ENCODE measurements at places on chromosomes 4 and X.

- no peak for DNase-seq
These were observed 52.2 kb downstream of the IL1RAPL1 start for GRCh38 chrX:28639451-28639850.

DNA sequence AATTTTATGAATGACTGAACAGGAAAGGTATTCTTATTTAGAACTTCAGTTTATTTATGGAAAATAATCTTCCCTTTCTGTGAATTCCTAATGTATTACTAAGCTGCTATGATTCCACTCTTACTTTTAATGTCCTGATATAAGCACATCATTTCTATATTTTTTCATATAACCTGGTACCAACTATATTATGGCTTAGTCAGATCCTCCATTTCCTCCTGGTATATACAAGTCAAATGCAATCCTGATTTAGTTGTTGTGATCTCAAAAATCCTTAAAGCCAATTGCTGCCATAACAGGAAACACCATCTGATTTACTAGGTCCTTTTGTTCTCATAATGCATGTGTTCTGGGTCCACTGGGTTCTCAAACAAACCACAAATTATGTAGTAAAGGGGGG, 26.8 kb downstream of the TRMT2B start:
- peak; percentile 10 for DNase-seq

- DNase-seq: no peak
These were observed 8.4 kb upstream of the RXFP1 start for GRCh38 chr4:158513256-158513655.

GRCh38 chr4:150425161-150425560, 156.8 kb upstream of the MAB21L2 start:
- no peak for DNase-seq

DNA sequence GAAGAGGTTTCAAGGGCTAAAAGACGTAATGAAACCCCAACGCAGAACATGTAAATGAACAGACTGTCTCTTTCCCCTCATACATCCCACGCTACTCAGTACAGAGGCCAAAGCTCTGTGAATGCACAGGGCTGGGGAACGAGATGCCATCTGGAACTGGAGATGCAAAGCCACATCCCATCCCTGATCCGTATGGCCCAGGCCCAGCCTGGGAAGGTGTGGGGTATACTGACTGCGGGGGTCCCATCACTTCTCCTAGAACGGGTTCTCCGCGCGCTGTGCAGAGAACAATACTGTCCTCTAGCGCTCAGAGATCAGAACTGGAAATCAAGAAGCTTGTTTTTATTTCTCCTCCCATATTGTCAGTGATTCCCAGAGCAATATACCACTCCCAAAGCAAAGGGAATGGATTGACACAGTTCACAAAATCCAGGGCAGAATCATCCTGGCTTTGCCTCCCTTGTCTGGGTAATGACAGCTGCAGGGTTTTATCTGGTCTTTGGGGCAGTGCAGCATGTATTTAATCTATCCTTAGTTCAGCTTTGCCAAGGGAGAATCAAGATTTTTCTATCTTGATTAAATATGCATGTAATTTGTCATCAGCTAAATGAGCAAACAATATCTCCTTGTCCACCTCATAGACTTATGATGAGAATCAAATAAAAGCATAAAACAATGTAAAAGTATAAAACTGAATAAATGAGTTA, 47.3 kb upstream of the TLR3 start:
- DNase-seq: peak; percentile 58

GRCh38 chr4:2891294-2891693, 47.6 kb downstream of the ADD1 start:
- peak; percentile 39 for DNase-seq

DNA sequence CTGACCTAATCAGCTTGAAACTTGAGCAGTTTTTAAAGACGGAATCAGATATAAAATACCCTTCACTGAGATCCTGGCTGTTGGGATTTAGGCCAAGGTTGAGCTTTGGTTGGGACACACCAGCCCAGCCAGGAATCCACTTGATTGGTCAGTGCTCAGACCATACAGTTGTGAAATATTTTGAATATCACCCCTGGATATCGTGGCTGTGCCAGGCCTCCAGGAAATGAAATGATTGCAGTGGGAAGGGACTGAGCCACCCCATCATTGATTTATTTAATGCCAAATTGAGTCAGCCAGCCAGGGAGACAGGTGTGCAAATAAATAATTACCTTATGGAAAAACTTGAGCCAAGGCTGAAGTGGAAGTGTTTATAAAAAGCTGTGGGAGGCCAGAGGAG, 128.4 kb upstream of the SCML1 start:
- DNase-seq: no peak

- DNase-seq: no peak
These were observed 26.4 kb downstream of the NKX1-1 start for GRCh38 chr4:1379801-1380331.

GRCh38 chrX:111823128-111823527, 52.9 kb upstream of the TRPC5OS start:
- DNase-seq: peak; percentile 46

GRCh38 chr4:163161536-163162205, 5.0 kb downstream of the NAF1 start:
- peak; percentile 61 for DNase-seq

- no peak for DNase-seq
These were observed 12.8 kb upstream of the IQSEC2 start for GRCh38 chrX:53294024-53294648.

DNA sequence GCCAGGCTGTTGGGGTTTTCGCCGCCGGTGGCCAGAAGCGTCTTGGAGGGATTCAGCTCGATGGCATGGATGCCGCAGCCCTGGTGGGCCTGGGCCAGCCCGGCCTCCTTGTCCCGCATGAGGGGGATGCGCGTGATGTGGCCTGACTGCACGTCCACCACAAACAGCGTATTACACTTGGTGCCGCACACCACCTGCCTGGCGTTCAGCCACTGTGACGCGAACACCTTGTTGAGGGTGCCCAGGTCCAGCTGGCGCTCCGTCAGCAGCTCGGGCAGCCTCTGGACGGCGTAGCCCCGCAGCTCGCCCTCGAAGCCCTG, 728 bp downstream of the DCAF12L2 start:
- DNase-seq: no peak

- no peak for DNase-seq
These were observed 1.7 kb upstream of the NXT2 start for GRCh38 chrX:109534933-109535332.

GRCh38 chr4:119017636-119018035, 118.0 kb upstream of the MYOZ2 start:
- DNase-seq: no peak

- DNase-seq: no peak
These were observed 49.4 kb downstream of the SERTM2 start for GRCh38 chrX:111560801-111561200.

DNA sequence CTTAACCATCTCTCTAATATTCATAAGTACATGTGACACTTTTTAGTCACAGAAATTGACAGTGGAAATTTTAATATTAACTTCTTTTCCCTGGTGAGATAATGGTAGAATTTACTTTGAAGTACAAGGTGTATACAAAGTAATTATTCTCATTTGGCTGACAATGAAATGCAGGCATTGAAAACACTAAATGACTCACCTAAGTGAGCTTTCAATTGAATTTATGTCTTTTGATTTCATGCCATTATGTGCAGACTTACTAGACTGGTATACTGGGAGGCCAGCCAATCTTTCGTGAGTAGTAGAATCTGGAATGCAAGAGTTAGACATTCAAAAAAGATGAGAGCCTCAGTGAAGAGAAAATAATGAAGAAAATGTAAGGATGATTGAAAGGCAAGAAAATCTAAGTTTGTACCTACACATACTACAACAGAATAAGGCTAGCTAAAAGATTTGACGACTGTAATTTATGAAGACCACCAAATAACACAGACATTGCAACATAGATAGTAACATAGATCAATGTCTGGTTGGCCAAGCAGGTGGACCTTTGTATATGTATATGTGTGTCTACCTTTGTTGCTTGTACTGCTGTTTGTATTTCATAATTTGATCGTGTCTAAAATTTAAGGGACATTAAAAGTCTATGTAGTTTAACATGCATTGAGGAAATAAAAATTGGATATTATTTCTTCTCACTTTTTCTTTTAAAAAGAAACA, 459.7 kb downstream of the IL15 start:
- DNase-seq: peak; percentile 96

DNA sequence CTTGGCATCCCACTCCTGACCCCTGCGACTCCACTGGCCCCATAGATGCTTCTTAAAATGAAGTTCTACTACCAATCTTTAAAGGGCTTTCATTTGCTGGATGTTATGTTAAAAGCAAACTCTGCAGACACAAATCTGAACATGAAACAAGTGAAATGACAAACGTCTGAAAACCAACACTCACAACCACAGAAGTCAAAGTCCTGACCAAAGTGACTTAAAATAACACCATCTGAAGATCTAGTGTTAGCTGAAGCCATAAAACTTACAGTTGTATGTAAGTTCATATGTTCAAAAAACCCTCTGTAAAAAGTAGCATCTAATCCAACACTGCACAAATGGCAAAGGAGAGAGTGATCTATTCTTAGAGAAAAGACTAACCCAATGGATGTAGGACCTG, 178.7 kb downstream of the SH3KBP1 start:
- no peak for DNase-seq

DNA sequence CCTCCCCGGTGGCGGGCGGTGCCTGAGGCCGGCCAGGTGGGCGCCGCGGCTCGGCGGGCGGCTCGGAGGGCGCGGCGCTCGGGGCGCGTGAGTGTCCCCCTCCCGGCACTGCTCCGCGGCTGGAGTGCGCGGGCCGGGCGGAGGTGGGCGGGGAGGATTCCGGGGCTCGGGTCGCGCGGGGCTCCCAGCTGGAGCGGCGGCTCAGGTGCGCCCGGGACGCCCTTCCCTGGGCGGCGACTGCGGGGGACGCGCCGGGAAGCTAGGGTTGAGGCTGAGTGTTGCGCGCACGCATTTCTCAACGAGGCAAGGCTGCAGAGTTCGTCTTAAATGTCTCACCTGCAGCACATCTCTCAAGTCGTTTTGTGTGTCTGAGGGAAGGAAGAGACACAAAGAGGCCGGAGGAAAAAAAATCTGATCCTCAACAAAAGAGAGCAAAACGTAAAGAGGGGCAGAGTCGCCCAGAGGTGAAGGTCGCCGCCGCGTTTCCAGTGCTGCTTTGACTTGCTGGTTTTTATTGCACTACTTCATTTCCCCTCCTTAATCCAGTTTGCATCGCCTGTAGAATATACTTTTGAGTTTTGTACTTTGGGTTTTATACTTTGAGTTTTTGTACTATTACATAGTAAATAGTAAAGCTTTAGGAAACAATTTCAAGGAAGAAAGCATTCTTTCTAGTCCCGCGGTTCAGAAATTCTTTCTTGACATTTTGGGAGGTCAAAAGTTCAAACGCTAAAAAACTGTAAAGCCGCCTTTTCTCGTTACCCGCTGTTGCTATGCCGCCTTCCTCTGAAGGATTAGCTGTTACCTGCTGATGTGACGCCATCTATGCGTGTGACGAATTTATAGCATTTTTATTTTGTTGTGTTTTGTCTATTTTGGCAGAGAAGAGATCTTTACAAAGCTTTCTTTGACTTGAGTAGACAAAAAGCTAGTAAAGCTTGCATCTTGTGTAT, 106.5 kb upstream of the STOX2 start:
- no peak for DNase-seq

DNA sequence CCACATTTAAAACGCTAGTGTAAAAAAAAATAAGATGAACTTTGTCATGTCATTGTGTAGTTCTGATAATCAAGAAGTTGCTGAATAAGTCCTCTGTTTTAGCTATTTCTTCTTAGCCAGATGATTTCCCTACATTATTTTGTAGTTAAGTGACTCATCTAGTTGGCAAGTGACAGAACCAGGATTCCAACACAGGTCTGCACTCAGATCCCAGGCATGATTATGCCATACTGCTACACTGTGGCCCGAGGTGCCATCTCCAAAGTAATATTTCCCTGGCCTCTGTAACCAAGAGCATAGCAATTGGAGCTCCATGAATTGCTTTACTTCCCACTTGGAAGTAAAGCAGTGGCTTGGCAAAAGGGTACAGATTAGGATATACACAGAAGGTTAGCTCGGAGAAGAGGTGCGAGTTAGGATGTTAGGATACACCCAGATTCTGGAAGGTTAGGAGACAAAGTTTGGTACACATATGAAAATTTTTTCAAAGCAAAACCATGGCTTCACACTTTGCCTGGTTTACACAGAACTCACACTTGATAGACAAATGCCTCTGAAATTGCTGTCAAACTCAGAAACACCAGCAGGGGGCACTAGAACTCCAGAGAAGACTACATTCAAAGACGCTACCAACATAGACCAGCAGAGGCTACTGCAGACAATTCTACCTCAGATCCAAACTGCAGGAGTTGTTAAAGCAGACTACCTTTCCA, 41.4 kb downstream of the SRPX2 start:
- DNase-seq: peak; percentile 69

GRCh38 chr4:101813604-101814003, 23.1 kb downstream of the BANK1 start:
- no peak for DNase-seq

DNA sequence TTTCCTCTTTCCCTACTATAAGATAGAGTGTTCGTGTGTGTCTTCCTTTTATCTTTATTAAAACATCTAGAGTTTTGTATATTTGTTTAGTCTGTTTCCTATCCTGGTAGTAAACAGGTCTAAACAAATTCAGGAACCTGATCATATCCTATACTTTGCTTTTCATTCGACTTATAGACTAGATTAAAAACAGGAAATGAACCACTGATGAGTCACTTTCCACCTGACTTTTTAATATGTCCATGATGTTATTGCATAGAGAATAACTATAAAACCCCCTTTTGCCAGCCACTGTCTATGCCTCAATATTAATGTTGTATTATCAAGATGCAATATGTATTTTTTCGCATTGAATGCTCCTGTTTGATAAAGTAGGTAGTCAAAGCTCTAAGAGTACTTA, 1794.0 kb downstream of the STIM2 start:
- no peak for DNase-seq

GRCh38 chr4:161604516-161605300, 559.1 kb downstream of the FSTL5 start:
- DNase-seq: no peak

GRCh38 chr4:173169178-173169427, 492 bp downstream of the GALNT7 start:
- DNase-seq: no peak

GRCh38 chrX:121876305-121876704, 828.9 kb downstream of the GLUD2 start:
- DNase-seq: peak; percentile 83

GRCh38 chrX:39504850-39505259, 592.9 kb downstream of the BCOR start:
- DNase-seq: peak; percentile 75

DNA sequence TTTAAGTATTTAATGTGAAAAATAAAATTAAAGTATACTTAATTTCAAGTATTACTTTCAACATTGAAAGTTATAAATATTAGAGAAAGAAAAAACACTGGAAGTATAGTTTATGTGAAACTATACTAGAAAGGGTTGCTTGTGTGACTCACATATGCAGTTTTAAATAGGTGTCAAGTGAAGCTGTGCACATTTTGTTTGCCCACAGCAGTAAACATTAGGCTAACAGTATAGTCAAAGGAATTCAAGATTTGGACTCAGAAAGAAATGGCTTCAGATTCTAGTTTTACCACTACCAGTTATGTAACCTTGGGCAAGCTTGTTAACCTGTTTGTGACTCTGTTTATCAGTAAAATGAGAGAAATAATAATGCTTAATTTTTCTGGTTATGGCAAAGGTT, 148.2 kb downstream of the FAM47B start:
- DNase-seq: no peak
